ENCODE measurements at places on chromosomes 16 and 17.
A peak's percentile ranks its signal among the peaks of the same experiment; 100 is the strongest.

DNA sequence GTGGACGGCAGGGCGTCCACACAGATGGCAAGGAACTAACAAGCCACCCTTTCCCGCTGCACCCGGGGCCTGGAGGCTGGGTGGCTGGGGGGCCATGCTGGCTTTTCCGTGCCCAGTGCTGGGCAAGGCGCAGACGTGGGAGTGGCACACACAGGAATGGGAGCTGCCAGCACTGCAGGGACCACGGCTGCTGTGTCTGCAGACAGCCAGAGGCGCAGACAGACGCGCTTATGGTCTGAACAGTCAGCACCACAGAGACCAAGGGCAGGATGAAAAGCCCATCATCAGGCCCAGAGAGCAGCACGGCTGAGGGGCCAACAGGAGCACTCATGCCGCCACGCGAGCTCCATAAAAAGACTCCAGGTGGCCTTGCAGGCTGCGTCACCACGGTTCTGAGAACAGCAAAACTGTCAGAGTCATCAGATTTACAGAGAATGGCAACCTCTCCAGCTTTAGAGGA lies 24.0 kb downstream of the PDIA2 start:
- H3K27ac ChIP-seq = no peak overlapping the region
- peaks cover 9% of the 10 kb centered on the region for H3K36me3 ChIP-seq
- no peak overlapping the region for H3K4me3 ChIP-seq
- H3K27me3 ChIP-seq = no peaks in the 10 kb centered on the region
- peaks cover 12% of the 10 kb centered on the region for H3K4me1 ChIP-seq
- DNase-seq = no peak

GRCh38 chr17:45123930-45124796 lies 8.2 kb downstream of the PLCD3 start:
- no peak overlapping the region for H3K27ac ChIP-seq
- H3K36me3 ChIP-seq = no peaks in the 10 kb centered on the region
- no peak overlapping the region for H3K4me3 ChIP-seq
- H3K4me1 ChIP-seq = no peaks in the 10 kb centered on the region
- DNase-seq = no peak

DNA sequence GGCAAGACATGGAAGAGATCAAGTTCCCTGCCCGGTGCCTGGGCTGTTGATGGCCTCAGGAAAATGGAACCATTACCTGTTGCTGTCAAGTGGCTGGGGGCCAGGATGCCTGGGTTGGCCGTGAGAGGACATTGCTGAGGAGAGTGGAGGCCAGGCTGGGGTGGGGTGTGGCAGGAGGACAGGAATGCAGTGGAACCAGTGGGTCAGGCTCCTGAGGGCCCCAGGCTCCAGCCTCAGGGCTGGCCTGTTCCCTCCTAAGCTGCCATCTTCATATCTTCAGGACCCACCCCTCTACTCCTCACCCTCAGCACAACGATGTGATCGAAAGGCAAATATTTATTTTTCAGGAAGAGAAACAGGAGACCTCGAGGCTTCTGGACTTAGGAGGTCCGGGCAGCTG lies 8.5 kb upstream of the YPEL3 start:
- no peaks in the 10 kb centered on the region for H3K27me3 ChIP-seq
- no peaks in the 10 kb centered on the region for H3K4me1 ChIP-seq
- no peaks in the 10 kb centered on the region for H3K36me3 ChIP-seq
- no peak for DNase-seq
- no peak overlapping the region for H3K4me3 ChIP-seq

- H3K36me3 ChIP-seq = no peaks in the 10 kb centered on the region
- DNase-seq = no peak
- no peaks in the 10 kb centered on the region for H3K27me3 ChIP-seq
These were observed 99.3 kb downstream of the GAS7 start for GRCh38 chr17:10099051-10099571.

DNA sequence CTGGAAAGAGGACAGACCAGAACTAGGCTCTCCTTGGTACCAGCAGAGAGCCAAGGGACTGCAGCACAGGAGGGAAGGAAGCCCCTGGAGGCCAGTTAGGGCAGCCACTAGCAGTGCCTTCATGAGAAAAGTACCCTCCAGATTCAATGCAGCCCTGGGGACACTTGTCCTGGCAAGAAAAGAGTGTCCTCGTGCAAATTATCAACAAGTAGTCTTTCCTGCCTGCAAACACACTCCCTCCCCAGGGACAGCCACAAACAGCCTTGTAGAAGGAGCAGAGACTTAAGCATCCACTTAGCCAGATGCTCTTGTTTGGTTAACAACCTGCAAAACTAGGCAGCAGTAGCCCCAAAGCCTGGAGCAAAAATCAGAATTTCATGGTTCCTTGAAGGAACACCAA lies 24.3 kb downstream of the CENPV start:
- H3K27ac ChIP-seq = no peak overlapping the region
- no peaks in the 10 kb centered on the region for H3K4me1 ChIP-seq
- H3K4me3 ChIP-seq = no peak overlapping the region
- H3K36me3 ChIP-seq = peaks cover 9% of the 10 kb centered on the region
- no peak for DNase-seq

- H3K4me1 ChIP-seq = no peaks in the 10 kb centered on the region
- H3K4me3 ChIP-seq = no peak overlapping the region
- DNase-seq = no peak
- no peaks in the 10 kb centered on the region for H3K27me3 ChIP-seq
- H3K36me3 ChIP-seq = no peaks in the 10 kb centered on the region
These were observed 54.6 kb downstream of the LMF1 start for GRCh38 chr16:916035-916799.

DNA sequence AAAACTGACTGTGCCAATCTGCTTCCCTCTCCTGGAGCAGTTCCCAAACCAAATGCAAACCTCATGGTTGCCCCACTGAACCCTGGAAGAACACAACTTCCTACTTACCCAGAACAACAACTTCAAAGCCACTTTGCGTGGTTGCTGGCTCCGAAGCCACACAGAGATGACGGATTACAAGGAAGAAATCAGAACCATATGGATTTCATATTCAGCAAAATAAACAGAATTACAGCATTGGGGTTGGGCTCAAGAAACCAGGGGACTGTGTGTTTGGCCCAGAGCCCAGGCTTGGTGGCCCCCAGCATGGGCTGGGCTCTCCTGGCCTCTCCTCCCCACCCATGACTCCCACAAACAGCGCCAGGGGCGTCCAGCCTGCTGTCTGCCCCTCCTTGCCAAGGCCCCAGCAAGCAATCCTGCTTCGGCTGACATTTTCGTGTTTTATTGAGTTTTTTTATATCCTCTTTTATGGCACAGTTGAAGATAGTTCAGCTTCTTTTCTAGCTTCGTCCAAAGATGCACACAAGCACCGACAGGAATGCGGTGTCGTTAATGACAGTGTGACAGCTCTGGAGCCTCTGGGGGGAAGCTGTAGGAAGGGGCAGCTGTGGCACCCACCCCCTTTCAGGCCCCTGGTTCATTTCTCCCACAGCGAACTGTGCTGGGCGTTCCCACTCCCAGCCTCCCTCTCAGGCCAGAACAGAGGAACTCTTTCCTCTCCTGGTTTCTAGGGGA lies 137.1 kb downstream of the GAS7 start:
- no peak for DNase-seq
- H3K36me3 ChIP-seq = no peaks in the 10 kb centered on the region
- no peaks in the 10 kb centered on the region for H3K27me3 ChIP-seq
- no peak overlapping the region for H3K27ac ChIP-seq
- no peak overlapping the region for H3K4me3 ChIP-seq

- H3K27me3 ChIP-seq = no peaks in the 10 kb centered on the region
- H3K36me3 ChIP-seq = peaks cover 29% of the 10 kb centered on the region
- no peaks in the 10 kb centered on the region for H3K4me1 ChIP-seq
- DNase-seq = no peak
- H3K4me3 ChIP-seq = no peak overlapping the region
- H3K27ac ChIP-seq = no peak overlapping the region
These were observed 10.5 kb downstream of the VASN start for GRCh38 chr16:4381935-4382794.

- H3K4me3 ChIP-seq = no peak overlapping the region
- no peak overlapping the region for H3K27ac ChIP-seq
- DNase-seq = no peak
- no peaks in the 10 kb centered on the region for H3K27me3 ChIP-seq
These were observed 140.1 kb downstream of the CLEC16A start for GRCh38 chr16:11084484-11084875.

DNA sequence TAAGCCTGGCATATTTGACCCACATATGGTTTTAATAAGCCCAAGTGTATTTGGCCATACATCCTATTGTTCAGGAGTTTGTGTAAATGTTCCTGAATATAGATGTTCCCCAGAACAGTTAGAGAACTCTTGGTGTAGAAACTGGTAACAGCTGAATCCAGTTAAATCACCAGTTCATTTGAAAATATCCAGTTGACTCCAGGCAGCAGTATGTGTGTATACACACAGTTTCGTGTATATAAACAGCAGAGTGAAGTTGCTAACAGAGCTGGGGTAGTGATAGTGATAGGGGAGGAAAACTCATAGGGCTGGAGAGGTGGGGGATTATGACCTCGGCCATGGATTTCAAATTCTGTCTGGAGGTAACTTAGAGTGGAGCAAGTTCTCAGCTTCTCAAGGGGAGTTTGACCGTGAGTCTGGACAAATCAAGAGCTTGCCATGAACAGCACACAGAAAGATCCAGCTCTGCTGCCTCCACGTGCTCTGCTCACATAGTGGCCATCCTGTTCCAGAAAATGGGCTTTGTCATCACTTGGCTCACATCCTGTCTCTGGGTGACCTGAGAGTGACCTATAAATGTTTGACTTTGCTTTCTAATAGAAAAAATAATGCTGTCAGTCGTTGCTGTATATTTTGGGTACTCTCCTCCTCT lies 30.6 kb upstream of the MMD start:
- no peak for DNase-seq
- no peaks in the 10 kb centered on the region for H3K27me3 ChIP-seq
- no peak overlapping the region for H3K4me3 ChIP-seq
- H3K4me1 ChIP-seq = no peaks in the 10 kb centered on the region

GRCh38 chr17:50967795-50968194 lies 101.6 kb upstream of the TOB1 start:
- peaks cover 6% of the 10 kb centered on the region for H3K36me3 ChIP-seq
- no peaks in the 10 kb centered on the region for H3K4me1 ChIP-seq
- no peaks in the 10 kb centered on the region for H3K27me3 ChIP-seq
- H3K27ac ChIP-seq = no peak overlapping the region
- DNase-seq = no peak
- no peak overlapping the region for H3K4me3 ChIP-seq

DNA sequence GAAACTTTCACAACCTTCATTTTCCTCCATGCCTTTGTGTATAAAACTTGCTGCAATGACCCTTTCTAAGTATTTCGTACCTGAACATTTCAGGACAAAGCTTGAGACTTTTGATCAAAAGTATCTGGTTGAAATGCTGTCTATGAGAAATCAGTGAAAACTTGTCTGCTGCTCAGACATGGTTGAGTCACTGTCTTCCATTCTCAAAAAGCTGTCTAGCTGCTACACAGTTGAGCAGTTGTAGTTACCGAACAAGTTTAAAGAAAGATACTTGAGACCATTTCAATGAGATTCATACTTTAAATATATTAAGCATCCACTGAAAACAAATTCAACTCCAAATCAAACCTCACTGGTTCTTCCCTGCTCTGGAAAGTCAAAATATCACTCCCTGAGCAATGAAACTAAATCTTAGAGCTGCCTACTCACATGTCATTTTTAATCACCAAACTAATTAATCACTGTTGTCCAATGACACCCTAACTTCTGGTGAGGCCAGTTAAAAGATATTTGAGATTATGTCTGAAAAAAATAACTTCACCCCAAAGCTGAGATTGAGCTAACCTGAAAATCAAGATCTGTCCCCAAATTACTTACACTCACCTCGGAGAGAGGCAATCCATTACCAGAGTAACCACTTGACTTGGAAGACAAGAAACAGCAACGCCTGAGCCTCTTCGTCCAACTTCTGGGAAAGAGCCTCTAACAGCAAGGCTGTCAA lies 488 bp downstream of the TMEM100 start:
- DNase-seq = no peak
- H3K4me1 ChIP-seq = no peaks in the 10 kb centered on the region
- no peak overlapping the region for H3K27ac ChIP-seq
- H3K36me3 ChIP-seq = no peaks in the 10 kb centered on the region
- no peaks in the 10 kb centered on the region for H3K27me3 ChIP-seq

DNA sequence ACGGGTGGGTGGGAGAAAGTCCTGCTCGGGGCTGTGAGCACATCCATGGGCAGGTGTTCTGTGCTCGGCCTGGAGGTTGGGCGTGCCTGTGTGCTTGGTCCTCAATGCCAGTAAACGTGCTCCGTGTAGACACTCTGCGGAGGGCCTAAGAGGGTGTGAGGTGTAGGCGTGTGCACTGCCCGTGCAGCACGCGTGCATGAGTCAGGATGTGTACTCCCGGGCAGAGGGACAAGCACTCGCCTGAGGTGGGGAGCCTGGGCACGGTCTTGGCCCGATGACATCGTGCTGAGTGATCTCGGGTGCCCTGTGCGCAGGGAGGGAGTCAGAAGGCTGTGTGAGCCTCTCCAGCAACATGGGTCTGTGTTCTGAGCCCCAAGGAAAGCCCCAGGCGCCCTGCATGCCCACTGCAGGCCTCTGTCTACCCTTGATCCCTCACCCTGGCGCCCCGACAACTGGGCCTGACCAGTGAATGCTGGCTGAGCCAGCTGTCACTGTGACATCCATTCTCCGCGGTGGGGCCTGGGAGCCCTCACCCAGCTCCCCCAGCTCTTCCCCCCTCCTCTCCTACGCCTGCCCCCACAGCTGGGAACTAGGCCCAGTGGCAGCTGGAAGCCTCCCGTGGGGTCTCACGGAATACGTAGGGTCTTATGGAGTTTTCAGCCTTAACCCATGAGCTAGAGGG lies 23.5 kb upstream of the NXPH3 start:
- no peak for DNase-seq
- no peaks in the 10 kb centered on the region for H3K36me3 ChIP-seq
- H3K4me1 ChIP-seq = peaks cover 10% of the 10 kb centered on the region

GRCh38 chr17:8073627-8074484 lies 13.7 kb downstream of the ALOX12B start:
- H3K4me3 ChIP-seq = peak overlapping the region; percentile 51
- DNase-seq = peak; percentile 76
- H3K27ac ChIP-seq = no peak overlapping the region
- H3K4me1 ChIP-seq = peaks cover 25% of the 10 kb centered on the region

DNA sequence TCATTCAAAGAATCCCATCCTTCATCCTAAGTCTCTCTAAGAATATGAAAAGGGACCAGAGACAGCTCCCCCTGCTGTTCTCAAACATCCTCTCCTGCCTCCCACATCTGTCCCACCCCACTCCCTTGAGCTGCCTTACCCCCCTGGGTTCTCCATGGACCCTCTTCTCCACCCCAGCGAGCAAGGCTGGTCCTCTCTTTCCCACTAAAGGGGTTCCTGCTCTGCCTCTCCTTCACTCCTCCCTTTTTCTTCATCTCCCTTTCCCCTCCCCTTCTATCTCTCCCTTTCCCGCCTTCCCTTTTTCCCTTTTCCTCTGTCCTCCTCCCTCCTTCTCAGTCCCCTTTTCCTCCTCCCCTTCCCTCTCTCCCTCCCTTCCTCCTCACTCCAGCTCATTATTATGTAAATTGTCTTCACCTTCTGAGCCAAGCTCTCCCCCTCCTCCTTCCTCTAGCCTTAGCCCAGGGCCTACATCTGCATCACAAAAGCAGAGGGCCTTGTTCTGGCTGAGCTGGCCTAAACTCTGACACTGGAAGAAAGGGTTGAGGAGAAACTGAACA lies 90.0 kb downstream of the GNAO1 start:
- no peaks in the 10 kb centered on the region for H3K27me3 ChIP-seq
- H3K4me1 ChIP-seq = peaks cover 29% of the 10 kb centered on the region
- DNase-seq = no peak
